ENCODE measurements at places on chromosomes 4 and X.

DNA sequence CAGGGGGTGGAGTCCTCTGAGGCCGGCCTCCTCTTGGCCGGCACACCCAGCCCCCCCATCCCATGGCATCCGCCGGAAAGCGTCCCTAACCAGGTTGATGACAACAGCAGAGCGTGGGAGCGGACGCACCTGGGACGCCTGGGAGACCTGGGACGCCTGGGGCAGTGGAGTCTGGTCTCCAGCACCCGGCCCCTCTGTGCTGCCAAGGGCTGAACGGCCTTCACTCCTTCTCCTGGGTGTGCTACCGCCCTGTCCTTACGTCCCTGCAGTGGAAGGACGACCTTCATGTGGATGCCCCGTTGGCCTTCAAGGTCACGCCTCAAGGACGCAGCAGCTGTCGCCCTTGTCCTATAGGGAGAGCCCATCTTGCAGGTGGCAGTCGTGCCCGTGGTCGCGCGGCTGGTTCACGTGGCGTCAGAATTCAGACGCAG, 26.9 kb downstream of the NKX1-1 start:
- DNase-seq = no peak

GRCh38 chr4:1632109-1633104, 51.7 kb downstream of the FAM53A start:
- DNase-seq = no peak

DNA sequence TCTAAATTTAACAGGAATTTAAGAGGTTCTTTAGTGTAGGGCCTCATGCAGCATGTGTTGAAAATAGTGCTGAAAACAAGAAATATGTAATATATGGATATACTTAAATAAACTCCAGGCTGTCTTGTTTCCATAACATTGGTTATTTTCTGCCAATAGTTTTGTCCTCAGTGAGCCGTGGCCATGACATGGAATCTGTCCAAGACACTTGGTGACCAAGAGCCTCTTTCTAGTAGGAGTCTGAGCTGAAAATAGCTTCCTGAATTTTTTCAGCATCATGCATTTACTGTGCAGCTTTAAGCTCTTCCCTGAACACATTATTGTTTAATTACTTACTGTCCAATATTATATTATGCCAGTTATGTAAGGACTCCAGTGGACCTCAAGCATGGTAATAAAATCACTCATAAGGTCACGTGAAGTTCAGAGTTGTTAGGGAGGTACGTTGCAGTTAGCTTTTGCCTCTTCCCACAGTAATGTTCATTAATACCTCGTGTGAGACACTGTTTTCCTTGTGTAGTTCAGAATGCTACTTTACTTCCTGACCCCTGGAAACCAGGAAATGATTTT, 488.2 kb downstream of the GRID2 start:
- no peak for DNase-seq

DNA sequence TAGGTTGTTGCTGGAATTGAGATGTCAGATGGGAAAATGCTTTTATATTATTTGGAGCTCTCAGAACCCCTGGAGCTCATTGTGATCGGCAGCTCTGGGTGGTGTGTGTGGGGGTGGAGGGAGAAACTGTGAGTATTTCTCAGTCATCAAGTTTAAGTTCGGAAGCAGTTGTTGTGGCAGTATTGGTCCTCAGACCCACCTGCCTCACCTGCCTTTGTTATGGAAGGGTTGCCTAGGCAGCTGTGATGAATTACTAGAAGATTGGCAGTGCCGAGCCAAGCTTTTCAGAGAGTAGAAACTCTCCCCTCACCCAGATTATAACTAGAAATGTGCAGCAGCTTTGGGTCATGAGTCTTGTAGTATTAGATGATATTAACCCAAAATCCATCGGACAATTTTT, 9.5 kb downstream of the IGSF1 start:
- DNase-seq = no peak

DNA sequence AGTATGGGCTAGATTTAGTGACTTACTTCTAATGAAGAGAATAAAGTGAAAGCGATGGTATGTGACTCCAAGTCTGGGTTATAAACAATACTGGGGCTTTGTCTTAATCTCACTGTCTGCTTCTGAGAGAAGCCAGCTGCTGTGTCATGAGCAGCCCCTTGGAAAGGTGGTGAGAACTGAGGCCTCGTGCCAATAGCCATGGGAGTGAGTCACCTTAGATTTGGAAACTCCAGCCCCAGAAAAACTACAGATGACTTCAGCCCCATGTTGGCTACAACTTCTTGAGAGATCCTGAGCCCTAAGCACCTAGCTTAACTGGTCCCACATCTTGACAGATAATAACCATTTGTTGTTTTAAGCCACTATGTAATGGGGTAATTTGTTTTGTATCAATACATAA, 77.6 kb downstream of the CWH43 start:
- no peak for DNase-seq

DNA sequence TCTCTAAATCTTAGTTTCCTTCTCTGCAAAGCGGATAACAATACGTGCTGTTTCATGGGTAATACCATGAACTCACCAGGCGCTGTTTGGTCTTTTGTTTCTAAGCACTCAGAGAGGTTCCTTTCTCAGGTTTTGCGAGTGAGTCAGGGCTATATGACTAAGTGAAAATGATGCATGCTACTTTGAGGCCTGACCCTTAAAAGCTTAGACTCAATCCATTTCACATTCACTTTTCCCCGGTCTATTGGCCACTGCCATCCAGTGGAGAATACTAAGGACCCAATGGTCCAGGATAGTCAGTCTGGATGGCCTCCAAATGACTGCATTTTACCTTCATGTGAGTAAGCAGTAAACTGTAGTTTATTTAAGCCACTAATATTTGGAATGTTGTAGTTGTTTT, 400.8 kb upstream of the SLIT2 start:
- no peak for DNase-seq

DNA sequence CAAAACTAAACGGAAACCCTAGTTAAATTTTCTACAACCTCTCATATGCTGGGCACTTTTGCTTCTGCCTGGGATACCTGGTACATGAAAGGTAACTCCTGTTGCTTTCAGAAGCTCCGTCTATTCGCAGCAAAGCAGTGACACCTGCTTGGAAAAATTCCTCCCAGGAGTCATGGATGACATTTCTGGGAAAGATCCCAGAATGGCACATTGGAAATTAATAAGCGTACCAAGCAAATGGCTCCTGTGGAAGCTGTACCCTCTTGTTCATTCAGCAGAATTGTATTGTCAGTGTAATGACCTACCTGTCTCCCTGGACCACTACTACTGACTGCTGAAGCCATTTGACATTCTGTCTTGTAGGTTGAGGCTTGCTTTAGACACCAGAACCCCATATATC, 349.7 kb upstream of the NOCT start:
- no peak for DNase-seq

All from HAP-1 (cell line).